Thoracic aorta endothelial cell (primary cell): ENCODE measurements at places on chromosomes 7 and 10. TPM values are rescaled to one million over a fixed set of nuclear protein-coding genes. Genes with fewer than 3 reads are reported as not detected.

COL17A1 gene
- 1.7 and 1.9 TPM in 2 replicates for total RNA-seq

INTS15 gene
- total RNA-seq = 19.2 and 26.7 TPM in 2 replicates

SMO gene
- total RNA-seq = 3.1 and 6.7 TPM in 2 replicates

PHKG1 gene
- 0.27 and 0.57 TPM in 2 replicates for total RNA-seq

OR9A2 gene
- total RNA-seq = 0.27 TPM in 1 of 2 replicates, not detected in the other

C10orf53 gene
- total RNA-seq = not detected in 2 replicates

GPER1 gene
- 1.5 and 2.0 TPM in 2 replicates for total RNA-seq

PNLIPRP1 gene
- total RNA-seq = not detected in 2 replicates

ZNF503 gene
- 2.0 and 2.4 TPM in 2 replicates for total RNA-seq

CLIP2 gene
- total RNA-seq = 25.5 and 27.7 TPM in 2 replicates

HPS6 gene
- total RNA-seq = 24.2 and 33.4 TPM in 2 replicates

SRRM3 gene
- 0.80 and 0.86 TPM in 2 replicates for total RNA-seq

CYP26A1 gene
- total RNA-seq = 0.40 and 0.72 TPM in 2 replicates

HYCC1 gene
- 87.9 and 108 TPM in 2 replicates for total RNA-seq

MKI67 gene
- 63.0 and 98.2 TPM in 2 replicates for total RNA-seq

PIP gene
- total RNA-seq = not detected in 2 replicates

GHRHR gene
- total RNA-seq = 0.14 TPM in 1 of 2 replicates, not detected in the other

RBP4 gene
- total RNA-seq = not detected in 2 replicates

LRRC4 gene
- 1.3 and 1.7 TPM in 2 replicates for total RNA-seq

OR2A1 gene
- total RNA-seq = 0.22 TPM in 1 of 2 replicates, not detected in the other

SEMA3A gene
- 0.29 and 0.66 TPM in 2 replicates for total RNA-seq

NPC1L1 gene
- total RNA-seq = not detected in 2 replicates

SSC4D gene
- 0.13 and 0.14 TPM in 2 replicates for total RNA-seq

PDE1C gene
- total RNA-seq = 0.13 and 0.43 TPM in 2 replicates

SFRP4 gene
- total RNA-seq = not detected in 2 replicates

CYP2C19 gene
- total RNA-seq = not detected in 2 replicates

OPN1SW gene
- total RNA-seq = not detected in 2 replicates

CALN1 gene
- not detected in 2 replicates for total RNA-seq

EPHB6 gene
- total RNA-seq = 0.66 and 2.2 TPM in 2 replicates

OR2A12 gene
- not detected in 2 replicates for total RNA-seq

OR6B1 gene
- total RNA-seq = not detected in 2 replicates

ENKUR gene
- total RNA-seq = 0.14 and 0.40 TPM in 2 replicates

SVIL gene
- total RNA-seq = 110 and 152 TPM in 2 replicates

TFR2 gene
- 0.27 and 0.43 TPM in 2 replicates for total RNA-seq

METTL27 gene
- total RNA-seq = 0.66 and 4.7 TPM in 2 replicates

EBF3 gene
- total RNA-seq = 0.13 and 0.50 TPM in 2 replicates

AGR2 gene
- total RNA-seq = not detected in 2 replicates
